ENCODE measurements at places on chromosomes 12 and 14.

DNA sequence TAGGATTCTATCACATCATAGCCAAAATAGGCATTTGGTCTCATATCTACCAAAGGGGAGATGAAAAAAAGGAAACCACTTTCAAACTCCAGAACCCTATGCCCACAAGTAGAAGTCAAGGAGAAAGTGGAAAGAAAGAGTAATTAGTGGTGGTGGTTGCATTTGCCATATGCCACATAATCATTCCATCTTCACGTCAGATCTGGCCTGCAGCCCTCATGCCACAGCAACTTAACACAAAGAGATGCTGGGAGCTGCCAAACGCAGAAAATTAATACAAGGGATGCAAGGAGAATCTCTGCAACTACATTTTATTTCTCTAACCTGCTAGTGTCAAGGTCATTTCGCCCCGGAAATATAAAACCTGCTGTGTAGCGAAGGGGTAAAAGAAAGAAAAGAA is 148.6 kb upstream of the FOXN3 start:
- no peak for DNase-seq

- DNase-seq: no peak
These were observed 106.4 kb downstream of the DIP2B start for GRCh38 chr12:50611021-50611744.

- no peak for DNase-seq
These were observed 527.0 kb upstream of the ATP2B1 start for GRCh38 chr12:90235642-90236041.

GRCh38 chr12:2363836-2364609 is 311.2 kb downstream of the CACNA1C start:
- no peak for DNase-seq

DNA sequence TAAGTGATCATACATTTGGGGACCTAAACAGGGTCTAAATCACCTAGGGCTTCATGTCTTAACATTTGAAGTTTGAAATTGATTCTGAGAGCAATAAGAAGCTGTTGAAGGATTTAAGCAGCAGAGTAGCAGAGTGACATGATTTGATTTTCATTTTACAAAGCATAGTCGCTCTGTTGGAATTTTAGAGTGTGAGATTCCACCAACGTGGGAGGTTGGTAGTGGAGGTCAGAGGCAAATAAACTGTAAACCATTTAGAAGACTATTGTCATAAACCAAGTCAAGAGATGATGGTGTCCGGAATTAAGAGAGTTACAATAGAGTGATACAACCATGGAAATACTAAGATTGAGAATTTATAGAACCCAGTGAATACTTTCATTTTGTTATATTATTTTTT is 52.7 kb upstream of the ZDHHC17 start:
- DNase-seq: no peak

DNA sequence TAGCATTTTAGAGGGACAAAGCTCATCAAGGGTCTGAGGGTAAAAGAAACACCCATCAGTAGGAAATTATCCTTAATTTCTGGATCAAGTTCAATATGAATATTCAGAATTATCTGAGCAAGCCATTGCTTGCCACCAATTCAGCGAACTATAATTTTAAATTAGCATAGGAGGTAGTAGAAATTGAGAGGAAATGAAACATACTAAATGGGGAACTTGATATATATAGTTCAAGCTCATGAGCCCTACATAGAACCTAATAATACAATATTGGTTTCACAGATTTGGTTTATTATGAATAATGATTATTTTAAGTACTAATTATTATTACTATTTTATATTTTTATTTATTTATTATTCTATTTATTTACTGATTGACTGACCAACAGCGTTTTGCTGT is 42.1 kb upstream of the GXYLT1 start:
- no peak for DNase-seq

- no peak for DNase-seq
These were observed 43.0 kb downstream of the CCNK start for GRCh38 chr14:99524091-99524661.

- DNase-seq: peak; percentile 54
These were observed 20.1 kb downstream of the APOBEC1 start for GRCh38 chr12:7645395-7646177.
